Inflammatory macrophage treated with lipopolysaccharide for 4 hours (primary cell): ENCODE measurements at places on chromosomes 3 and 15.

DNA sequence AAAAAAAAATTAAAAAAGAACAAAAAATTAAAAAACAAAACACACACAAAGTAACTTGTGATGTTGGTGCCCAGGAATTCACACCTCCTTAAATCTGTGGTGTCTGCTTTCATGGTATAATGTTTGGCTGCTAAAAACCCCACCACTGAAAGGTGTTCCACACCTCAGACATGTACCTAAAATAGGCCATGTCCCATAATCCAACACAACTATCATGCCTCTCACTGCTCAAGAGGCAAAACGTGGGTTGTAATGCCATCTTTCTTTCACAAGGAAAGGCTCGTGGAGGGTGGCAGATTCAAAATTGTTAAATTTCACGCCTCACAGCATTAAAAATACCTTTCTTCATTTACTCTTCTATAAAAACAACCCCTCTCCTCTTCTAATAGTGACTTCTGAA lies 29.5 kb downstream of the MKRN2 start:
- no peak for DNase-seq

- DNase-seq: no peak
Observed at GRCh38 chr3:50415061-50415460, 55.7 kb upstream of the TMEM115 start.

DNA sequence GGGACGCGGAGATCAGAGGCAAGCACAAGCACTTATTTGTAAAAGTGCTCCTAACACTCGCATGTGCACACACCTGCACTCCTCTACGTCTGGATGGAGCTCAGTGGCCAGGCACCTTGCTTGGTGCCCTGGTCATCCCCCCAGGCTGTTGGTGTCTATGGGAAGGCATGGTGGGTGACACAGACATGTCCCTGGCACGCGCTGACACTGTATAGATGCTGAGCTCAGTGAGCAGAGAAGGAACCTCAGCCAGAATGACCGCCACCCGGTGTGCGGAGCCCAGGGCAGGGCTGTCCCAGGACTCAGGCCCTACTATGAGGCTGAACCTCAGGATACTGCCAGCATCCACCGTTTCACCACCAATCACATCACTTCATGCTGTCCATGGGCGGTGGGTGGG lies 64.5 kb downstream of the NIPA2 start:
- DNase-seq: no peak

DNA sequence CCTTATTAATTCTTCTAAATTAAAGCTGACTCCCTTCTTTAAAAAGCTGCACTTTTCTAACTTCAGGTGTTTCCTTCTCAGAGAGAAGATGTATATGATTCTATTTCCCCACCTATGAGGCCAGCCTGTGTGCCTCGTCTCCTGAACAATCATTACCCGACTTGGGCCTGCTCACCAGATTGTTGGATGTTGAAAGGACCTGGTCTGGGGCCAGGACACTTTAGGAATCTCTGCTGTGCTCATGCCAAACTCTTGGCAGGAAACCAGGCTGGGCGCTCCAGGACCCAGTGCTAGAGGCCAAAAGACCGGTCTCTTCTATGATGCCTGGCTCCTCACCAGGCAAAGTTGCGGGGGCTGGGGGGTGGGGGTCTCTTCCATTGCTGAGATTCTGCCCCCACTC lies 16.9 kb upstream of the LRRC31 start:
- no peak for DNase-seq

- no peak for DNase-seq
Observed at GRCh38 chr15:33797651-33798050, 170.6 kb upstream of the CHRM5 start.

GRCh38 chr15:91929509-91929908 lies 76.0 kb downstream of the SLCO3A1 start:
- DNase-seq: peak; percentile 30

- DNase-seq: no peak
Observed at GRCh38 chr15:38061856-38062649, 127.6 kb downstream of the TMCO5A start.

- no peak for DNase-seq
Observed at GRCh38 chr15:64515196-64515595, 54.8 kb downstream of the ZNF609 start.

- DNase-seq: peak; percentile 35
Observed at GRCh38 chr3:27310688-27311087, 58.5 kb downstream of the NEK10 start.

DNA sequence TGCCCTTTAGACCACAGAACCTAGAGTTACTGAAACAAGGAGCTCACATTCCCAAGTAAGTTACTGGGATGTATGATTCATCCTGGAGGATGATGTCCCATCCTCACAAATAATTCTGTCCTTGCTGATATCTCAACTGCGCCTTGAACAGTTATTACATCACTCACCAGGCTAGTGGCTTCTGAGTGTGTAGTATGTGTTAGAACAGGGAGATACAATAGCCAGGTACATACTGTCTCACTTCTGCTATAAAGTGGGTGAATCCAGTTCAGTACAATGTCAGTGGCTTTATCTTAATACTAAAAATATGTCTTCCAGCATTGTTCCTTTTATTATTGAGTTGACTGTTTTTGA lies 483.2 kb upstream of the FRG2C start:
- no peak for DNase-seq

DNA sequence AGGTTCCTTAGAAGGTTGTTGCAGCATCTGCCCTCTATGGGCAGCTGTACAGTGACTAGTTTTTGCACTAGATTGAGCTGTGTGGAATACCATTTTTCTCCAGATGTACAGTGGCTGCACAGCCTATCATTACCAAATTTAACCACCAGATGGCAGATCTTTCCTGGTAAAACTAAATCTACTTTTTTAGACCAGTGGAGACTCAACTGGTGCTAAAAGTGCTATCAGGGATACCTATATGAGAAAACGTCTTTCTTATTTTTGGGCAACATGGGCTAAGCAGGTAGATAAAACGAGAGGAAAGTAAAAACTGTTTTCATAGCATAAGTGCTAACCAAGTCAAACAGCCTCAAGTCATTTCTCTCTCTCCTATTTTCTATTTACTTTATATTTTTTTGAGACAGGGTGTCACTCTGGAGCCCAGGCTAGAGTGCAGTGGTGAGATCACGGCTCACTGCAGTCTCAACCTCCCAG lies 21.2 kb downstream of the IGSF10 start:
- DNase-seq: peak; percentile 65

DNA sequence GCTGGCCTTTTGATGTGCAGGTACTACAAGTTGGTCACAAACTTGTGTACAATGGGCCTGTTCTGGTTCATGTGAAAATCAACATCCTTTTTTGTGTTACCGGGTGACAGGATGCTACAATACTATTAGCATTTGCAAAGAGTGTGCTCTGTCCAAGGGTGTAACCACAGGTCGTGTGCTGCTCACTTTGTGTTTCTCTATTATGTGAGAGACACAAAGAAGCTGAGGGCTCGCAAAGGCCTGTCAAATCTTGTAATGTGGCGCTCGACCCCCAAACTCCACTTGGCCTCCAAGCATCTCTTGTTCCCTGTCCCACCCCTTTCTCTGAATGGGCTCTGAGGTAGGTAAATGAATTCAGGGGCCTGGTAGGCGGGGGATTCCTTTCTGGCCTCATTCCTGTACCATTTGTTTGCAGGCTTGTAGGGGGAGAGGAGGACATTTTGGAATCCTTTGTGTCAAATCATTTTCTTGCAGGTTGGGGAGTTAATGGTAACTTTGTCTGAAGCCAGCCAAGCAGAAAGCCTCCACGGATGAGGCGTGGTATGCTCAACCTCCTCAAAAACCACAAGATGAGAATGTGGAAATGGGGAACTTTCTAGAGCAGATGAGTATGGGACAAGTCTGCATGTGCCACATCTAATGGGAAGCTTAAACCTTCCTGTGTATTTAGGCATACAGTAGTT lies 109.1 kb downstream of the OPA1 start:
- DNase-seq: peak; percentile 46

DNA sequence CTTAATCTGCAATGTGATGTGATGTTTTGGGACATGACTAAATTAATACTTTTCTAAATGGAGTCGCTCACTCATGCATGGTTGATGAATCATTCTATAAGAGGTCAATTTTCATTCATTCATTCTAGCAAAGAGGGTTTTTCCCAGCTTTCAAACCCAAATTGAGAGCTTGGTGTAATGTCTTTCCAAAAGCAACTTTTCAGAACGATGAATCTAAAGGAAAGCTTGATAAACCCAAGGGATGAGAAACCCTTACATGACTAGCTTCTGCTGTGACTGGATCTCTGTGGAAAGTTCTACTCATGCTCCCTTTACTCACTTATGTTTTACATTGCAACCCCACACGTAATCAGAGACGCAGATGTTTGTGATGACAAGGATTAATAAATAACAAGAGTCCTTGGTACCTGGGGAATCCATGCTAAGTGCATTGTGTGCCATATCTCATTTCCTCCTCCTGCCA lies 47.7 kb downstream of the PDZRN3 start:
- no peak for DNase-seq

GRCh38 chr3:13063225-13063624 lies 10.0 kb downstream of the IQSEC1 start:
- DNase-seq: no peak

DNA sequence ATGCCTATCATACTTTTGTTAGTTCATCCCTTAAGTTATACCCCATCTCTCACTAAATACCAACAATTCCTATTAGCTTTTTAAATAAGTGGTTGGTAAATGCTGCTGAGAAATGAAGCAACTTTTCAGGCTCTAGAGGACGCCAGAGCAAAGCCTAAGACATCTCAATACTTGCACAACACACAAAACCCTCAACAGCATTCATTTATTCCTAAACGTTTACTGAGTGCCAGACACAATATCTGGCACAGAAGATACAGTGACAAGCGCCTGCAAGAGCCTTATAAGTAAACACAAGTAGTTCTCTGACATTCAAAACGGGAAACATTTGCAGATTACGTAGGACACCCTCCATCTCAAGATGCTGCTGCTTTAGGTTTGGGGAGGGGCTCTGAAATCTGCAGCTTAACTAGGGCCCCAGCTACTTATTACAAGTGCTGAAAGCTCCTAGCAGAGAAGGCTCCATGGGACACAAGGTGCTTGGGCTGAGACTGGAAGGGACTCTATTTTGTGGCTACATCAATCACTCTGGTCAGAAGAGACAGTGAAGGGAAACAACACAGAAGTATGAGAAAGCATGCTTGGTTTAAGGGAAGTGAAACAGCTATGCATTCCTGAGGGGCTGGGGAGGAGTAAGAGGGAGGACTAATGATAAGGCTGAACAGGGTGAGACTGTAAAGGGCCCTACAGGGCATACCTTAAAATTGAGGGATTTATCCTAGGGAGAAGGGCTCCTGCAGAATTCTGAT lies 311.3 kb downstream of the PLCL2 start:
- peak; percentile 36 for DNase-seq

- DNase-seq: no peak
Observed at GRCh38 chr3:191343913-191344312, 13.6 kb upstream of the UTS2B start.

DNA sequence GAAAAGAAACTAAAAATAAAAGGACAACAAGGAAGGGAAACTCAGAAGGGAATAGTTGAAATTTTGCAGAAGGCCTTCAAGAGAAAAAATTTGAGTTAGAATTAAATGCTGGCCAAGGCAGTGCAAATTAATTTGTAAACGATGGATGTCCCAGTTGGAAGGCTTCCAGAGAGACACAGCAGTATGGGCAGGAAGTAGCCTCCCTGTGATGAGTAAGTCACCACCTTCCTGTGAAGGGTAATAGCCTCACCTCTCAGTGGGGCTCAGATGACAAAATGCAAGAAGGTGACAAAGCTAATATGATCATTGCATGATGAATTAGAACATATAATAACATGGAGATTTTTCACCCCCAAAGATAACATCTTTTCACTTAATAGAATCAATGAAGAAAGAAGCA lies 27.3 kb upstream of the TMCO5A start:
- DNase-seq: no peak

DNA sequence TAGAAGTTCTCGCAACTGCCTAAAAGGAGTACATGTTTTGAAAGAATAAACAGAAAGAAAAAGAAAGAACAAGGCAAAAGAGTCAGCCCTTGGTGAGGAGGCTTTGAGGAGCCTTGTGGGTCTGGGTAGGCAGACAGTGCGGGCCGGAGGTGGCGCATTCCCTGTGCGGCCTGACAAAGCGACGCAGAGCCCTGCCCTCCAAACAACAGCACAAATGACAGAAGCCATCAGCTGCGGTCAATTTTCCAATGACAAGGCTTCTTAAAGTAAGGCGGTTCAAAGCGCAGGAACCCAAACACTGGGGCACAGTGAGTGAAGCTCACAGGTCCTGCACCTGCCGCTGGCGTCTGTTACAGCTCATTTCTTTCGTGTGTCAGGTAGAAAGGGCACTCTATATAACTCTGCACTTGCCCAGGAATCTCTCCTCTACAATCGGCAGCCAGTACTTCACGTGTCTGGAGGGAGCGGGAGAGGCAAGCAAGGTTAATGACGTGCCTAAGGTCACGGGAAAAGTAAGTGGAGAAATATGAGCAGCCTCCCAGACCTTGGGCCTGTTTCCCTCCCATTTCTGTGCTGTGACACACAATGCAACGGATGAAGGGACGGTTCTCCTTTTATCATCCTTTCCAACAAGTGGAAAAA lies 178.1 kb downstream of the OPA1 start:
- DNase-seq: no peak

DNA sequence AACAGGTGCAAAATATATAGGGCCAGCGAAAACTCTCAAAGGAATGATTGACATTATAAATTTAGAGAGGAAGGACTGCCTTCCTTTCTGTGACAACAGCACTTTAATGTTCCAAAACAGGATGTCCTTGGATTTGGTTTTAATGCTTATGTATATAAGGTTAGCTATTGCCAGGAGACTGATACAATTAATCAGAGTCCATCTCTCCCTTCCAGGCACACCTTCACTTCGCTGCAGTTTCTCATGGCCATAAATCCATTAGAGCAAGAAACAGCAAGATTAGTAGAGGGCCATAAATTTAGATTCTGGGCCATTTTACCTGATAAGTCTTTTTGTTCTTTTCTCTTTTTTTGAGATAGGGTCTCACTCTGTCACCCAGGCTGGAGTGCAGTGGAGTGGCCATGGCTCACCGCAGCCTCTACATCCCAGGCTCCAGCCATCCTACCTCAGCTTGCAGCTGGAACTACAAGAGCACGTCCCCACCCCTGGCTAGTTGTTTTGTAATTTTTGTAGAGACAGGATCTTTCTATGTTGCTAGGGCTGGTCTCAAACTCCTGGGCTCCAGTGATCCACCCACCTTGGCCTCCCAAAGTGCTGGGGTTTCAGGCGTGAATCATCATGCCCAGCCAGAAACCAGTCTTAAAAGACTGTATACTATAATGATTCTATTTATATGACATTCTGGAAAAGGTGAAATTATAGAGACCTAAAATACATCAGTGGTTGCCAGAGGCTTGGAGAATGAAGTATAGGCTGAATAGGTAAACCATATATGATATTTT lies 15.7 kb upstream of the TFRC start:
- DNase-seq: no peak

GRCh38 chr3:54046641-54047214 lies 75.6 kb upstream of the CACNA2D3 start:
- no peak for DNase-seq
